ENCODE measurements at places on chromosomes 1 and 21.
A peak's percentile ranks its signal among the peaks of the same experiment; 100 is the strongest.

DNA sequence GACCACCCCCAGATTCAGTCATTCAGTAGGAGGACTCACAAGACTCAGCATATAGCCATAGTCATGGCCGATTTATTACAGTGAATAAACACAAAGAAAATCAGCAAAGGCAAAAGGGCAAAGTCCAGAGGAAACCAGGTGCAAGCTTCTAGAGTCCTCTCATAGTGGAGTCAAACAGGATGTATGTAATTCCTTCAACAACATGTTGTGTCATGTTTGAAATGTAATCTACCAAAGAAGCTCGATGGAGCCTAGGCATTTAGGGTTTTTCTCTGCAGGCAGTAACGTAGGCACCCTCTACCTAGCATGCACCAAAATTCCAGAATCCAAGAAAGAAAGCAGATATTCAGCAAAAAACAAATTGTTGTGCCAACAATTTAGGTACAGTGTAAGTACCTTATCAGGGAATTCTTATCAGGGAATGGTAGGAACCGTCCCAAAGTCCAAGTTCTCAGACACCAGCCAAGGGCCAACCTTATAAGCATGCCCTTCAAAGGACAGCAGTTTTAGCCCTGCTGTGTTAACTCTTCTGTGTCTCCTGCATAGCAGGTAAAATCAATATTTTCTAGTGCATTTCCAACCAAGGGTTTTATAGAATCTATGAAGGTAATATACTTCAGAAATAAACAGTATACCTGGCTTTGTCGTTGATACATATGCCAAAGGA, 16.1 kb upstream of the SLAMF6 start:
- DNase-seq, result no peak

- DNase-seq, result no peak
Measured at GRCh38 chr1:215287362-215287761, 204.8 kb downstream of the KCNK2 start.

GRCh38 chr1:43919906-43920305, 13.7 kb upstream of the ARTN start:
- no peak for DNase-seq

- DNase-seq, result no peak
Measured at GRCh38 chr1:8217809-8218208, 100.1 kb upstream of the SLC45A1 start.

DNA sequence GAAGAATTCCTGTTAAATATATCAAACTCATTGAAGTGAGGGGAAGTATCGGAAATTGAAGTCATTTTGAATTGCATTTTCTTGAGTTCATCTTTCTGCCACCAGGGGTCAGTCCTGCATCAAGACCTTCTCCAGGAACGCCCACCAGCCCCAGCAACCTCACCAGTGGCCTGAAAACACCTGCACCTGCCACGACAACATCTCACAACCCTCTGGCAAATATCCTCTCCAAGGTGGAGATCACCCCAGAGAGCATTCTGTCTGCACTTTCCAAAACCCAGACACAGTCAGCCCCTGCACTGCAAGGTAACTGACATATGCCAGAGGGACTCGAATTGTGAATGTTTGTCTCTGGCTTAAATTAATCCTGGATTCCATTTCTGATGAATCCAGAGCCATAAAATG, 22.8 kb upstream of the TARS2 start:
- peak; percentile 74 for DNase-seq

DNA sequence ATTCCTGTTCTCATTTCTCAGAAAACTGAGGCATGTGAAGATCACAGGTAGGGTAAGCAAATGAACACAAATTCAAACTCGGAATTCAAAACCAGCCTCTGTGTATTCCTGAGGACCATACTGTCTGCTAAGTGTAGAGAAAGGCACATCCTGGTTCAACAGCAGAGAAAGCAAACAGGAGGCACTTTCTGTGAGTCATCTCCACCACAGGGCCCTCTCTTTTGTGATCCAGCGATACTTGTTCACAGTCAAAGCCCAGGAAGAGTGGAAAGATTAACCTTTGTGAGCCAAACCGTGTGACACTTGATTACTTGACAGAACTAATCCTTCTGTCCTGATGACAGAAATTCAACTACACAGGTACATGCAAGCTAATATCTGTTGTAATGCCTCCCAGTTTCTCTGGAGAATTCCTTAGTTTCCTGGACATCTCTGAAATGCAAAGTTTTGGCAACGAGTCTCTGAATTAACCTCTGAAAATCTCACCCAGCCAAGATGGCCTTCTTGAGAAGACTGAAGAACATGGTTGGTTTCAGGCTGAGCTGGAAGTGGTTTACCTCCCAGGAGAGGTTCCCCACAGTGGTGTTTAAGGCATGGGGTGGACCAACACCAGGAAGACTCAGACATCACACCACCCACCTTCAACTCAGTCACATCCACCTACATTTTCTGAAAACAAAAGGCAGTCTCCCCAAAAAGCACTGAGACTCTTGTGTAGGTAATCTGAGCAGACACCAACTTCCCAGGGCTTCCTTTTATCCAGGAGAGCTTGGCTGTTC, 98.2 kb upstream of the ERG start:
- DNase-seq, result no peak

DNA sequence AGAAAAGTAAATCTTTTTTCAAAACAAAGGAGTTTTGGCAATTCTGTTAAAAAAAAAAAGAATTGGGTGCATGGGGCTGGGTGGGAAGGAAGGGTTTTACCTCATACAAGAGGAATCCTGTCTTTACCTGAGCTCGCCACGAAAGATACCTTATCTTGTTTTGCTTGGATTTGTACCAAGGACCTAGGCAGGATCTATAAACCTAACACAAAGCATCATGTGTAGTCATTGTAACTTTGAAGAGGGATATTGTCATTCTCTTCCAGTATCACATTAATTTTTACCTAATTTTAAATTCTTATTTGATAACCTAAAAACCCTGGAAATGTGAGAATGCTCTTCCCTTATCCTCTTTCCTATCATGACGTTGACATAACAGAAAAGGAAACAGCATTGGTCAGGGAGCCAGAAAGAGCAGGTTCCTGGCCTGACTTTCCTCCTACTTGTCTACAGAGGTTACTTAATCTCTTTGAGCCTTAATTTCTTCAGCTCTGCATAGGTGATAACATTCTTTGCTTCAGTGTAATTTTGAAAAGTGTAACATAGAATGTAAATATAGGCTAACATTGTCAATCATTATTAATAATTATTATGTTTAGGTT, 4.0 kb upstream of the LAMC1 start:
- DNase-seq, result no peak

Measured in NCI-H187 (cell line).